ENCODE measurements at places on chromosomes 11 and 22. TPM values are rescaled to one million over a fixed set of nuclear protein-coding genes. Genes with fewer than 3 reads are reported as not detected.

DNA sequence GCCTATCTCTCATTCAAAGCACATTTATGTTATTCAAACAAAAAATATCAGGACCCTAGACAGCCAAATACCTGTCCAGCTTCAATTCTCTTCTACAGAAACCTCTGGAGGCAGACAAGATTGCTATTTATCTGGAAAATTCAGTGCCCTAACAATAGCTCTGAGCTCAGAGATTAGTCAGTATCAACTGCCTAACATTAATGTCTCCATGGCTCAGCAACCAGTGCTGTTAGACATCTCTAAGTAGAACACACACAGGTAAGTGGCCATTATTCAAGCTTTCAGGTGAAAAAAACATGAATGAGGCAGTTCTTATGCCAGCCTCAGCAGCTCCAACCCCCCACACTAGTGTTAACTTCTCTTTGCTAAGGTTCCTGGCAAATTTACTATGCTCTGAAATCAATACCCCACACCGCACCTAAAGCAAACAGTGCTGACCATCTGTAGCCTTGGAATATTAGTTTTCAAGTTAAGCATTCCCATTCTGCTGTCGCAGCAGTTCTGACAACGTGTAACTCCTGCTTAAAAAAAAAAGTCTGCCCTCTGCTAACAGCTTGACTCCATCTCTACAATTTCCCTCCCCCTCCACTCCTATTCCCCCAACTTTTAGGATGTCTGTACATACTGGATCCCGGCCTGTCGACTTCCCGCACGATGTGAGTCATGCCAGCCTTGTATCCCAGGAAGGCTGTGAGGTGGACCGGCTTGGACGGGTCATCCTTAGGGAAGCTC lies 1.5 kb downstream of the RPL3 start:
- no peak for DNase-seq

DNA sequence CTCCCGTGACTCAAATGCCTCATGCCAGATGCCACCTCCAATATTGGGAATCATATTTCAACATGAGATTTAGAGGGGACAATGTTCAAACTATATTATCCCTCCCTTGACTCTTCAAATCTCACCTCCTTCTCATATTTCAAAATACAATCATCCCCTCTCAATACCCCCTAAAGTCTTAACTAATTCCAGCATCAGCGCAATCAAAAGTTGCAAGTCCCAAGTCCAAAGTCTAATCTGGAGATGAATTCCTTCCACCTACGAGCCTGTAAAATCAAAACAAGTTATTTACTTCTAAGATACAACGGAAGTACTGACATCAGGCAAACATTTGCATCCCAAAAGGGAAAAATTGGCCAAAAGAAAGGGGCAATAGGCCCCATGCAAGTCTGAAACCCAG lies 67.2 kb upstream of the SC5D start:
- DNase-seq = no peak

The BIRC2 gene
- 41.3 TPM for polyA plus RNA-seq

The HBG2 gene
- 0.73 TPM for polyA plus RNA-seq
